Tibial nerve (tissue), 4 donors: ENCODE measurements at places on chromosomes 6 and 20.

GRCh38 chr20:8097307-8097706, 34.8 kb upstream of the PLCB1 start:
- no peak overlapping the region for H3K4me3 ChIP-seq
- no peaks in the 10 kb centered on the region for H3K36me3 ChIP-seq
- no peaks in the 10 kb centered on the region for H3K27me3 ChIP-seq
- H3K27ac ChIP-seq: no peak overlapping the region

- peaks cover 15% of the 10 kb centered on the region for H3K4me1 ChIP-seq
- H3K27ac ChIP-seq: no peak overlapping the region
- H3K4me3 ChIP-seq: no peak overlapping the region
- no peak for DNase-seq
- H3K27me3 ChIP-seq: no peaks in the 10 kb centered on the region
Observed at GRCh38 chr20:32626407-32626806, 41.3 kb upstream of the NOL4L start.

DNA sequence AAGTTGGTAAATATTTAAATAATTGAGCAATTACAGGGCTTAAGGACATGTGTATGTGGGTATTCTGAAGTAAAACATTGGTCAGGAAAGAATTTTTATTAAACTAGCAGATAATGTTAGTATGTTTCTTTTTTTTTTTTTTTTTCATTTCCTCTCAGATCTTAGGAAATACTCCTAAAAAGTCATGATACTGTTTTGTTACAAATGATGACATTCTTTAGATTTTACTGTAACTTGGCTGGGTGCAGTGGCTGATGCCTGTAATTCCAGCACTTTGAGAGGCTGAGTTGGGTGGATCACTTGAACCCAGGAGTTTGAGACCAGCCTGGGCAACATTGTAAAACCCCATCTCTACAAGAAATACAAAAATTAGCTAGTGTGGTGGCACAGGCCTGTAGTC, 41.5 kb downstream of the CDC40 start:
- no peaks in the 10 kb centered on the region for H3K36me3 ChIP-seq
- no peak overlapping the region for H3K27ac ChIP-seq
- H3K4me3 ChIP-seq: no peak overlapping the region

DNA sequence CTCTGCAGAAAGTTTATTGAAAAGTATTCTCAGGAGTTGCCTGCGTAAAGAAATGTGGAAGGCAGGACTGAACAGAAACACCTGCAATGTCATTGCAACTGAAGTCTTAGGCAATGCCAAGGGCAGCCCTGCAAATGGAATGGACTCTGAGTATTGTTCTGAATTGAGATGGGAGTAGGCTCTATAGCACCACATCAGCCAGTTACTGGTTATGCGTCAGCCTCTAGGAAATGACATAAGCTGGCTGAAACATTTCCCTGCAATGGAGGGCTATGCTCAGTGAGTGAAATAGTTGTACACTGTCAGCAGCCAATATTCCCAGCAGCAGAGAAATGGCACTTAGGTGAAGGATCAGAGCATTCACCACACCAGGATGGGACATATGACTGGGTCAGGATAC, 13.8 kb upstream of the GJE1 start:
- H3K27ac ChIP-seq: no peak overlapping the region
- H3K36me3 ChIP-seq: no peaks in the 10 kb centered on the region
- DNase-seq: no peak

DNA sequence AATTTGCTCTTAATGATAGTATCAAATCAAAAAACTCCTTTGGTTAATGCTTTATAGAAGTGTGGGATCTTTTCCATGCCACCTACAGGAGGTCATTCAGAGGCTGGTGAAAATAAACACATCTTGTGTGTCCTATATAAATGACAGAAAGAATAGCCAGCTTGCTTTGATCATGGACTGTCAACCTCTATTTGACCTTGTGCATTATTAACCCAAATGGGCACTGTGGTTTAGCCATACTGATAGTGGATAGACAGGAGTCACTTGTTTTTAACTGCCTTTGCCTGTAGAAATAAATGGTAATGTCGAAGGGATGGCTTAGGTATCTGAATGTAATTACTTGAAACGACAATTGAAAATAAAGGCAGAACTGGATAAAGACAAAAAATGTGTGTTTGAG, 123.8 kb downstream of the CDKAL1 start:
- no peaks in the 10 kb centered on the region for H3K36me3 ChIP-seq
- H3K4me1 ChIP-seq: peaks cover 12% of the 10 kb centered on the region
- no peaks in the 10 kb centered on the region for H3K27me3 ChIP-seq
- DNase-seq: no peak

DNA sequence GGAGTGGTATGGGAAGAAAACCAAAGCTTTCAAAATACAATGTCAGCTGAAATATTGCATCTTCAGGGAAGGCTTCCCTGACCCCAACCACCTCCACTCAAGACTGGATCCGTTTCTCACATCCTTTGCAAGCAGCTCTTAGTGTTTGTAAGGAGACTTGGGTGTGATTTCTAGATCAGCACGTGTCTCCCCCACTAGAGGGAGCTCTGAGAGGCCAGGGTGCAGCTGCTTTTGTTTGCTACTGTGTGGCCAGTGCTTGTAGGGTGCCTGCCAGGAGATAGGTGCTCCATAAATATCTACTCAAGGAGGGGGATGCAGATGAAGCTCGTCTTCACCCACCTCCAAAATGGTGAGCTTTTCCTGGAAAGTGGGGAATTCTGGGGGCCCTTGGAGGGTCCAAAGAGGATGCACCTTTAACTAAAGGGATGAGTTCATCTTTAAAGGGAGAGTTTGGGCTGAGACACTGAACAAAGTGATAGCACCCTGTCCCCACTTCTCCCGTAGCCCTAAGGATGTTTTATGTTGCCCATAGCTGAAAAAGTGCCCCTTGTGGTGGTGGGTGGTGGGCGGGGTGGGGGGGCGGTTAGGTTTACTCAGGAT, 52.6 kb upstream of the MAFB start:
- no peaks in the 10 kb centered on the region for H3K27me3 ChIP-seq
- H3K36me3 ChIP-seq: no peaks in the 10 kb centered on the region
- no peak overlapping the region for H3K4me3 ChIP-seq
- DNase-seq: peak; percentile 37
- no peak overlapping the region for H3K27ac ChIP-seq

GRCh38 chr6:81962198-81962597, 209.7 kb upstream of the TENT5A start:
- no peaks in the 10 kb centered on the region for H3K4me1 ChIP-seq
- no peak for DNase-seq
- H3K27me3 ChIP-seq: no peaks in the 10 kb centered on the region
- no peak overlapping the region for H3K4me3 ChIP-seq
- H3K36me3 ChIP-seq: no peaks in the 10 kb centered on the region

DNA sequence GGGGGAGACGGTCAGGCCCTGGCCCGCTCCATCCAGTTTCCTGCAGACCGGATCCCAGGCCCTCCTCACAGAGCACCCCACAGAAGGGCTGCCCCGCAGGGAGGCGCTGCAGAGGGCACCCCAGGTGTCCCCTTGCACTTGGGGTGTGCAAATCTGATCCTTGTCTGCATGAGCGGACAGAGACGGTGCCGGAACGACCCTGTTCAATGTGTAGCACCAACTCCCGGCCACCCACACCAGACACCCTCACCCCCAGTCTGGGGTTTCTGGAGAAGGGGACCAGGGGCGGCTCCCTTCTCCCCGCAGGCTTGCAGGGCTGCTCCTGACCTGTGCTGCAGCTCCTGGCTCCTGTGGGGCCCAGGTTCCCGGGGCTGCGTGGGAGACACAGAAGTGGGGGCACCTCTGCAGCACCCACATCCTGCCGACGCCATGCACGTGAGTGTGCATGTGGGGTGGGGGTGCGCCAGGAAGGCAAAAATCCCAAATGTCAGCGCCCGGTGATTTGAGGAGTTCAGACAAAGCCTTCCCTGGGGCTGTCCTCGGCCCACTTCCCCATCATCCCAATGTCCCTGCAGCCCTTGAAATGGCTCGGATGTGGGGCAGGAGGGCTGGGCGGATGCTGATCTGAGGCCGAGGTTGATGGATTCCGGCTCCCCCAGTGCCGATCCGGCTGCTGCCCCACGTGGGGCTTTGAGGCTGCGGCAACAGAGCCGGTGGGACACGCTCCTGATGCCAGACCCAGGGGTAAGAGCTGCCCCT, 85.3 kb upstream of the BHLHE23 start:
- H3K4me1 ChIP-seq: no peaks in the 10 kb centered on the region
- no peaks in the 10 kb centered on the region for H3K27me3 ChIP-seq
- H3K36me3 ChIP-seq: no peaks in the 10 kb centered on the region
- DNase-seq: no peak

- H3K4me1 ChIP-seq: no peaks in the 10 kb centered on the region
- no peaks in the 10 kb centered on the region for H3K36me3 ChIP-seq
- no peak for DNase-seq
- H3K27me3 ChIP-seq: no peaks in the 10 kb centered on the region
Observed at GRCh38 chr6:168148231-168148849, 69.3 kb upstream of the FRMD1 start.

DNA sequence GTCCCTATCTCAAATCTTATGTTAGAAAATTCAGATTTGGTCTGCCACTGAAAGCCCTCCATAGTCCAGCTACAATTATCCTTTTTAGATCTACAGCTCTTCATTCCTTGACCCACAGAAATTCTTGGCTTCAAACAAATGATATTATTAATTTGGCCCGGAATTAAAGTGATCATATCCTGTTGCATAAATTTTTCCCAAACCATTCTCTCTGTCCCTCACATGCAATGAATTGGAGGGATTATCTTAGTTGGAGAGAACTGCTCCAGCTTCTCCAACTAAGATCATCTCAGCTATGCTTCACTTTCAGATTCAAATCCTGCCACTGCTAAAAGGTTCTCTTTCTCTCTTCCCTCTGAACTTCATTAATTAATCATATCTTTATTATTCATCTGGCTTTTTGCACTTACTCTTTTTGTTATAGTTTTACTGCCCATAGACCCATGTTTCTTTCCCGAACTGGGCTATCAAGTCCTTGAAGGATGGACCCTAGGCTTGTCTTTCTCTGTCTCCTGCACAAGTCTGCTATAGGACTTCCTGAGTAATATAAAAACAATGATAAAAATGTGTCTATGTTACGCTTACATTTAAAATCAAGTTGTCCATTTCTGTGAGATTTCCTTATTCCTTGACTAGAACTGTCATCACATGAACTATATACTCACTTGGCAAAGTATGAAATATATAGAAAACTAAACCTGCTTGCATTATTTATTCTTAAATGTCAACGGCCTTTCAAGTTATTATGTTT, 493.9 kb upstream of the MARCKS start:
- no peak overlapping the region for H3K27ac ChIP-seq
- DNase-seq: no peak
- H3K27me3 ChIP-seq: no peaks in the 10 kb centered on the region
- no peaks in the 10 kb centered on the region for H3K36me3 ChIP-seq
- no peak overlapping the region for H3K4me3 ChIP-seq
